Muscle of back (tissue), 13 donors: ENCODE measurements at places on chromosomes 4 and X. TPM values are rescaled to one million over a fixed set of nuclear protein-coding genes. Genes with fewer than 3 reads are reported as not detected.
A peak's percentile ranks its signal among the peaks of the same experiment; 100 is the strongest.

DNA sequence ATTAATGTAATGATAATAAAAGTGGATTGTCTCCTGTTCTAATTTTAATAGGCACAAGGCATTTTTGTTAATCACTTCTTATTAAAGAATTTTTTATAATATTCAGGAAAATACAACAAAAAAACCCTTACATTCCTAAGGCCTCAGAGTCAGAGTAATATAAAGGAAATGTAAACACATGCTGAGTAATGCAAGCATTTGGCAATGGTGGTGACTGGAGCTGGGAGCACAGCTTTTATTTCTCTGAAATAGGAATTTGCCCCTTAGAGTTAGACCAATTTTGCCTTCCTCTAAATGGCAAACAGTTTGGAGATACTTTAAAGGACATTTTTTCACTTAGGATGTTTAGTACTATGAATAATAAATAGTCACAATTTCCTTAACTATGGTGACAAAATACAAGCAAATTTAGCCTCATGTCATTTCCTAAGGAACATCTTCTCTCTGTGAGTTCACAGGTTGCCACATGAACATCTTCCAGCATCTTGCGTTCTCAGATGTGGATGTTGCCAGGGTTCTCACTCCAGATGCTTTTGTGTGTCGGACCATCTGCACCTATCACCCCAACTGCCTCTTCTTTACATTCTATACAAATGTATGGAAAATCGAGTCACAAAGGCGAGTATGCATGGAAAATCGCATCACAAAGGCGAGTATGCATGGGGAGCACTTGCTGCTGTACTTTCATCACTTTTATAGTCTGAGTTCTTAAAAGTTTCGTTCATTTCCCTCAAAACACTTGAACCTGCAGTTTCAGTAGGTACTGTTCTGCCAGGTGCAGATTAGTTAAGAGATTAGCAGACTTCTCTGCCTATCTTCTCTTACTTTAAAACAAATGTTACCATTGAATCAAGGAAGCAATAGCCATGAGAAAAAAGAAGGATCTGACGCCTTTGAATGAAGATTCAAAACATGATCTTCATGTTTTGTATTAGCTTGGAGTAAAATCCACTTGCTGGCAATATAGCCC is 15.9 kb upstream of the F11 start:
- no peak for DNase-seq

DNA sequence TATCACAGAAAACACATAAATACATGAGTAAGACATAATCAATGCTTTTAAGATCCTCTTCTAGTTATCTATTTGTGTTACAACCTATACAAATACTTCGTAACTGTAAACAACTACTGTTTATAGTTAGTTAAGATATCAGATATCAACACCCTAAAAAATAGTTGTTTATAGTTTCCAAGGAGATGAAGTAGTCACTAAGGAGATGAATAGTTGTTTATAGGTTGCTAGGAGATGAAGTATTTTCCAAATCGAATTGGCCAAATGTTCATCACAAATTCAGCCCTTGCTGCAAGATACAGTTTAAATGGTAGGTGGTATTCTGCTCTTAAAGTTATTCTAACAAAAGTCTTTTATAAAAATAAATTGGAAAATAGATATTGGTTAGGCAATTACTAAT is 618.2 kb upstream of the PCDH10 start:
- peak; percentile 3 for DNase-seq

DNA sequence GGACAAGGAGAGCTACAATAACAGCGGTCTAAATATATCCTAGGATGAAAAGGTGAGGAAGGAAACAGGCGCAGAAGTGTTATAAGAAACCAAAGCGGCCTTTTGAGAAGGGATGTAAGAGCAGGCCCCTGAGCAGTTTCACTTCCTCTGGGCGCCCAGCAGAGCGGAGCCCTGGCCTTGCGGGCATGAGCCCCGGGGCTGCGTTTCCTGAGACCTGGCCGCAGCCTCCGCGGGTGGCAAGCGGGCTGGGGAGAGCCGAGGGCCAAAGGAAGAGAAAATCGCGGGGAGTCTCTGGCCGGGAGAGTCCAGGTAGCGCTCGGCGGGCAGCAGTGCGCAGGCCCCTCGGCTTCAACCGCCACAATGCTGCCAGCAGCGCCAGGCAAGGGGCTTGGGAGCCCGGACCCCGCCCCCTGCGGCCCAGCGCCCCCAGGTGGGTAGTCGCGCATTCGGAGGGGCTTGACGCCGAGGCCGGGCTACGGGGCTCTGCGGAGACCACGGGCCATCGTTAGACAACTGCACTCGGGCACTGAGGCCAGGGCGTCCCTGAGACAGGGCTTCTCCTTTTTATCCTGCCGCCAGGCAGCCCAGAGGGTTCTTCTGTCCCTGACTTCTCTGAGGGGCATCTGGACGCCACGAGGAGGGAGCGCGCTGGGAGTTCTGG is at the start of gene BANK1:
BANK1 (plus strand) TSS at position 210 of the 661 bp plus-strand sequence; CDS start at position 361, 151 bp downstream.
- peak; percentile 12 for DNase-seq

DNA sequence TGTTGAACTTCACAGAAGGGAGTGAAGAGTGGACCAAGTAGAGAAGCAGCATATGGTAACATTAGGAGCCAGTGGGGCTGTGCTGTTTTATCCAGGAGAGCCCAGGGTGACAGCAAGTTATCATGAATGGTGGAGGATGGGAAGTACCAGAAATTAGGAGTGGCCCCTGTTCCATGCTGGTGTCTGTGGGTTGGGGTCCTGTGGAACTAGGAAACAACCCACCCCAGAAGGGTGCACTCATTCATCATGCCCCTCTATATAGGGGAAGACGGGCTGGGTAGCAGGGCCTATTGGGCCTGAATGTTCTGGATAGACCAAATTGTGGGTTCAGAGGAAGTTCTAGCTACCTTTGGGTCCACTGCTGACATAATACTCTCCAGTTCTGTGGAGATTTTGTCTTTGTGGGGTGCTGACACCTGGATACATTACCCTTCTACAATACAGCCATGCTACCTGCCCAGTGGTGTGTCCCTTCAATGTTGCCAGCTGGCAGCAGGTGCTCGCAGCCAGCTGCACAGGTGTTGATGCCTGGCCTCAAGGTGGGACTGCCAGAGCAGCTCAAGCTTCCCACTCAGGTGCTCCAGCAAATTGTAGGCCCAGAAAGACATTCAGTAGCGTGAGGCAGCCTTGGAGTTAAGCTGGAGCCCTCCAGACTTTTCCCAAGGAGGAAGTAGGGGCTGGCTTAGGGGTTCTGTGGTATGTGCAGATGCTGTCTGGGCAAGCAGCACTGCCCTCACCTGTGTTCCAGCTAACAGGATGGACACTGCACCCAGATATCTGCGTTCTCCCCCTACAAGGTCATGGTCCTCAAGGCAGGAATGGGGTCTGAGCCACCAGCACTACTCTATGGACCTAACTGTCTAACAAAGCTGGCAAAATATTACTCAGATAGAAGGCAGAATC is 106.5 kb downstream of the NHSL2 start:
- no peak for DNase-seq

DNA sequence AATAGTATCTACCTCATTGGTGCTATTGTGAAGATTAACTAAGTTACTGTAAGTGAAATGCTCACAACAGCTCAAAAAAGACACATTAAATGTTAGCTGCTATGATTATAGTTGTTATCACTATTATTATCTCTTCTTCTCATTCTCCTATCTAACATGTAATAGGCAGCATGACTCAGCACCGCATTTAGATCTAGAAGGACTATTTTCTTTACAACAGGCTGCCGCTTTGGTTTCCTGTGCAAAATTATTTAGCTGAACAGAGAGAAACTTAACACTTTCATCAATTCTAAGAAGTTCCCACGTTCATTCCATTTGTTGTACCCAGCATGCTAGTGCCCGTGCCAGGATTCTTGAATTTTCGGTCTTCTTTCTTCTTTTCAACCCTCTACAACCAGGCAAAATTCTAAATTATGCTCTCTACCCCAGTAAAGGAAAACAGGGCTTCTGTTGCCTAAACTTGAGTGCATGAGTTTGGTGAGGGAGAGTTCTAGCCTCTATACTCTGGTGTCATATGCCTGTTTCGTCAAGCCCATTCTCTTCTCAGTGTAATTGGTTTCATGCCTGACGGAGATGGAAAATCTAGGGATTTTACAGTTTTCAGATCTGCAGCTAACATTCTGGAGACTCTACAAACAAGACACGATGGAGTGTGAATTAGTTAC is 378.9 kb downstream of the PPP1R2C start:
- peak; percentile 0 for DNase-seq

DNA sequence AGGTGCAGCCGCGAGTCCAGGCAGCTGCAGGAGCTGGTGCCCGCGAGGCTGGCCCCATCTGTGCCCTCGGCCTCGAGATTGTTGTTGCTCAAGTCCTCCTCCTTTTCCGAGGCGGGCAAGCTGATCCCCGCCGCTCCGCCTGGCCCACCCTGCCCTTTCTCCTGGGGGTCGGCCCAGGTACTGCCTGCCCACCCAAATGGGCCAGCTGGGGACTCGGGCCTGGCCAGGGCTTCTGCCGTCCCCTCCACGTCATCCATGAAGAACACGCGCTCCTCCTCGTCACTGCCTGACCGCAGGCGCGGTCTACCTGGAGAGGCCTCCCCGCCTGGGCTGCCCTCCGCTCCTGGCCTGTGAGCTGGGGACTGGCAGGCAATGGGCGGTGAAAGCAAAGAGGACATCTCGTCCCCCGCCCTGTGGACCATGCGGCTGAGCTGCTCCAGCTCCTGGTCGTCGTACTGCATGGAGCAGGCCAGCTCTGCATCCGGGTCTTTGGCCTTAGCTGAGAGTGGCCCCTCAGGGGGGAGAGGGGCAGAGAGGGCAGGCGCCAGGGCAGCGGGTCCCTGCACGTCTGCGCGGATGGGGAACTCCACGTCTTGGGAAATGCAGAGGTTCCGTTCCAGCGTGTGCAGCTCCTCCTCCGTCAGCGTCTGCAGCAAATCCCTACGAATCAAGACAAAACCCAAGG is 43.1 kb upstream of the MXD4 start:
- no peak for DNase-seq

- DNase-seq, result no peak
Measured at GRCh38 chr4:163595580-163595979, 101.1 kb downstream of the TMA16 start.

- DNase-seq, result peak; percentile 16
Measured at GRCh38 chrX:135740681-135741149, 27.3 kb downstream of the CT45A1 start.

DNA sequence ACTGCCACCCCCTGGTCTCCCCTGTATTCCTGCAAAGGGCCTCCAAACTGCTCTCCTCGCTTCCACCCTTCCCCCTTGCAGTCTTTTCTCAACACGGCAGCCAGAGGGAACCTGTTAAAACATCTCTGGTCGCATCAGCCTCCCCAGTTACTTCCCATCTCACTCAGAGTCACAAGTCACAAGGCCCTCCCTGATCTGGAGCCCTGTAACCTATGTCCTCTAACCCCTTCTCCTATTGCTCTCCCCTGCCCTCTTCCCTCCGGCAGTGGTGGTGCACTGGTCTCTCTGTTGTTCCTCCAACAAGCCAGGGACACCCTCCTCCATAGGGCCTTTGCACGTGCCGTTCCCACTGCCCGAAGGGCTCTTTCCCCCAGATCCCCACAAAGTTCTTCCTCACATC is 73.2 kb downstream of the SH3KBP1 start:
- no peak for DNase-seq

- DNase-seq, result no peak
Measured at GRCh38 chrX:17616936-17617335, 120.4 kb upstream of the SCML1 start.

DNA sequence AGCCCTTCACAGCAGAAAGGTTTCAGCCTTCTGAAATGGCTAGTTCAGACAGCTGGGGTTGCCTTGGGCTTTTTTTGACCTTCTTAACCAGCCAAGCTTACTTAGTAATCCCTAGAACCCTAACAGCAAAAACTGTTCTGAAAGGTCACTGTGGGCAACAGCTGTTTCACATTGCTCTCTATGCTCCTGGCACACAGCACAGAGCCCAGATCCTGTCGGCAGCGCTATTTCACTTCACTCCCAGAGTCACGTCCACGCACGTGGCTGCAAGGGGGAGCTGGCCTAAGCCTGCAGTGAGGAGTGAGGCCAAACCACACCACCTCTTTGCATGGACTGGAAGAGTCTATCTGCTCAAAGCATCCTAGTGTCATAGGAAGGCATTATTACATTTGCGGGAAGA is 32.0 kb upstream of the STS start:
- peak; percentile 33 for DNase-seq

The TMPRSS11B gene
- not detected for polyA plus RNA-seq

The RNF113A gene
- 7.9 TPM for polyA plus RNA-seq

The GDPD2 gene
- 0.46 TPM for polyA plus RNA-seq
